ENCODE measurements at places on chromosomes 1 and 21.
A peak's percentile ranks its signal among the peaks of the same experiment; 100 is the strongest.

GRCh38 chr1:165109013-165109412 lies 247.5 kb downstream of the LMX1A start:
- DNase-seq, result no peak

- no peak for DNase-seq
Measured at GRCh38 chr1:3819771-3820200, 23.5 kb upstream of the LRRC47 start.

GRCh38 chr21:38188037-38188436 lies 68.8 kb upstream of the KCNJ15 start:
- DNase-seq, result no peak

- no peak for DNase-seq
Measured at GRCh38 chr1:116902027-116902426, 7.7 kb upstream of the PTGFRN start.

DNA sequence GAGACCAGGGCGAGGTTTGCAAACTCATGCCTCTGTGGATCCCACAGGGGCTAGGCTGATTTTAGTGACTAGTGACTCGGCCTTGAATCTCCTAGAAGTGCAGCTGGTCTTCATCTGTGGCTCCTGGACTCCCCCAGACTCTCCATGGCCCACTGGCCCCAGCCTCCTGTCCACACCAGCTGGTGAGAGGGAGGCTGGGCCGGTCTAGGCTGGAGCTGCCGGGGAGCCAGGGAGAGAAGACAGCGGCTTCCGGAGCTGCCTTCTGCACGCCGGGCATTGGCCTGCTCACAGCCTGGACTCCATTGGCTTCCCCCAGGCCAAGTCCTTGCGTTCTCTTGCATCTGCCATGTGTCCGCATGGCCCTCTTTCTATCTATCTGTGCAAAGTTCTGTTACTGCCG lies 52.1 kb upstream of the COL6A1 start:
- DNase-seq, result no peak

GRCh38 chr1:12496154-12496961 lies 121.7 kb downstream of the DHRS3 start:
- DNase-seq, result no peak

DNA sequence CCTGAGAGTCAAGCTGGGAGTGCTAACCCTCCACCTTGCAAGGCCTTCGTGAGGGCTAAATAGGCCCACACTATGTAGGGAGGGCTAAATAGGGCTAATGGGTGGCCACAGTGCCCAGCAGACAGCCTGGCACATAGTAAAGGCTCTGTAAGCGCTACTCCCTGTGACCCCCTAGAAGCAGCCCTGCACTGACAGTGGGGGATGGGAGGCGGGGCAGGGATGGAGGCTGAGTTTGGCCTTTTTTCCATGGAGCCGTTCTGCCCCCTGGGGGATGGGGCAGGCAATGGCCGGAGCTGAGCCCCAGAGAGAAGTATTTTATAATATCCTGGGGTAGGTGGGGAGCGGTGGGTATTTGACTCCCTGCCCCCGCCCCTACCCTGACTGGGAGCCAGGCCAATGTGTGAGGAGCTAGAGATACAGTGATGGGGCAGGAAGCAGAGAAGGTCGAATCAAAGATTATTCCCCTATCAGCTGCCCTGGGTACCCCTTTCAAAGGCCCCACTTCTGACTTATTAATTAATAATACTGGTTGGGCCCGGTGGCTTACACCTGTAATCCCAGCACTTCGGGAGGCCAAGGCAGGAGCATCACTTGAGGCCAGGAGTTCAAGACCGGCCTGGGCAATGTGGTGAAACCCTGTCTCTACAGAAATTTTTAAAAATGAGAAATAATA lies 42.3 kb downstream of the LACTBL1 start:
- DNase-seq, result peak; percentile 94

DNA sequence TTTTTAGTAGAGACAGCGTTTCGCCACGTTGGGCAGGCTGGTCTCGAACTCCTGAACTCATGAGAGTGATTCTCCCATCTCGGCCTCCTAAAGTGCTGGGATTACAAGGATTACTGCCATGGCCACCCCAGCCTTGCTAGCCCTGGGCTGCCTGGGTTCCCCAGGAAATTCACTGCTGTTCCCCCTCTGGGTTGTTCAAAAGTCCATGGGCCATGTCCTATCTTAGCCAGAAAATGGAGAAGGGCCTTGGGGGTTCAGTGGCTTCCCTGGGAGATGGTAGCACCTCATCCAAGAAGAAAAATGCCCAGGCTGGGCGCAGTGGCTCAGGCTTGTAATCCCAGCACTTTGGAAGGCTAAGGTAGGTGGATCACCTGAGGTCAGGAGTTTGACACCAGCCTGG lies 20.9 kb downstream of the SLC26A9 start:
- no peak for DNase-seq

DNA sequence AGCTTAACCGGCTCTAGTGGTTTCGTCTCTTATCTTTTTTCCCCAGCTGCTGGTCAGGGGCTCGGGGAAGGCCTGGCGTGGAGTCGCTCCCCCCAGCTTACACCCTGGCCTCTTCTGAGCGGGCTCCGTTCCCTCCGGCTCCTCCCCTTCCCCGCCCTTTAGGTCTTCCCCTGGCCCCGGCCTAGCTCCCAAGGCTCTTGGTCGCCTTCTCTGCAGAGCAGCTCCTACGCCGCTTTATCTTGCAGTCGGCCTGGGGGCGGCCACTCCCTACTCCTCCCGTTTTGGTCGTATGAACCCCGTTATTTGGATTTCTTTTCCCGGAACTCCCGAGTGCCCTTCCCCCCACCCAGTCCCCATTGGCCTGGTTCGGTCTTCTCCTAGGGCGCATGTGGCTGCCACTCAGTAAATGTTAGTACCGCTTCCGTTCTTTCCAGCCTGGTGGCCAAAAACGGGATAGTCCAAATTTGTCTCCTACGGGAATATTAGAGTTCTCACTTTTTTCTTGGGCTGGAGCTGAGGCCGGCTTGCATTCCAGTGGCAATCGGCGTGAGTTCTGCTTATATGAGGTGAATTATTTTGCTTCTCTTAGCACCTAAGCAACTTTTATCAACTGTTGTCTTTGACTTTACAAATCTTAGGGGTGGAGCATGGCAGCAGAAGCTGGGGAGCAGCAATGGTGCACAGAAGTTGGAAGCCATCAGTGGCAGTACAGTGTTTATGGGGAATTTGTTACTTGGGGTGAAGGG lies 467 bp downstream of the THRAP3 start:
- DNase-seq, result peak; percentile 87

Data from GM03348 (cell line).